NCI-H2029 (cell line): ENCODE measurements at places on chromosomes 5 and 9.

DNA sequence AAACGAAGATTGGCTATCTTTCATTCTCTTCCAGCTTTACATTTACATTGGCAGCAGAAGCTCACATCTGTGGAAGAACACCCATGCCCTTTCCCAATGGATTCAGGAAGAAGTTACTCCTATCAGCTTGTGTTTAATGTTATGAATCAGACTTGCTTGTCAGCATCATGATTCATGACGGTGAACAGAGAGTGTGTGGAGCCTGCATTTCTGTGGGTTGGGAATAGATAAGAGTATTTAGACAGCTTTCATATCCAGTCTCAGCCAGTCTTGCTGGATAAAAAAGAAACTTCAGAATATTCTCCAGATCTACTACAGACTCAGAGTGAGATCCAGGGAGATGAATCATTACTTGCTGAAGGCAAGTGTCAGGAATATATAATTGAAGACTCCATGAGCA is 812.9 kb upstream of the ZNF608 start:
- DNase-seq = no peak

- DNase-seq = no peak
Measured at GRCh38 chr5:107831612-107832395, 161.1 kb upstream of the EFNA5 start.

GRCh38 chr9:94915476-94916450 is 189.3 kb downstream of the AOPEP start:
- no peak for DNase-seq

GRCh38 chr5:54571462-54571861 is 53.9 kb downstream of the SNX18 start:
- no peak for DNase-seq

DNA sequence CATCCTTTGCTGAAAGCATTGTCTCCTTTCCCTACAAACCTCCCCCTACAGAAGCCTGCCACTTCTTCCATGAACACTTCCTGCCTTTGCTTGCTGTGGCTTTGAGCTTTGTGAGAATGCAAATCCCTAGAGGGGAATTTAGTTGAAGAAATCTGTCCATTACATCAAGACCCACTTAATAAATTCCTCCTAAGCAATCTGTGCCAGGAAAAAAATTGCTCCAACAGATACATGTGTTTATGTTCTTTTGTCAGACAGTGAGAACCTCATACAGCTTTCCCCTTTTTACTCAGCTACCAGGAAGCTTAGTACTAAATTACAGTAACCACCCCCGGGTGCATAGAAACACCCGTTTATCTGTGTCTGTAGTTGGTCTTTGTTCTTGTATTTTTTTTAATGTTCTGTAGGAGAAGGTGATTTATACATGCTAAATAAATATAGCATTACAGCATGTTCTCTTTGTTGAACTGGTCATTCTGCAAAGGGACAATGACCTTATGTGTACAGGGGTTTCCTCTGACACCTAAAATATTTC is 43.9 kb downstream of the SH3TC2 start:
- DNase-seq = no peak

DNA sequence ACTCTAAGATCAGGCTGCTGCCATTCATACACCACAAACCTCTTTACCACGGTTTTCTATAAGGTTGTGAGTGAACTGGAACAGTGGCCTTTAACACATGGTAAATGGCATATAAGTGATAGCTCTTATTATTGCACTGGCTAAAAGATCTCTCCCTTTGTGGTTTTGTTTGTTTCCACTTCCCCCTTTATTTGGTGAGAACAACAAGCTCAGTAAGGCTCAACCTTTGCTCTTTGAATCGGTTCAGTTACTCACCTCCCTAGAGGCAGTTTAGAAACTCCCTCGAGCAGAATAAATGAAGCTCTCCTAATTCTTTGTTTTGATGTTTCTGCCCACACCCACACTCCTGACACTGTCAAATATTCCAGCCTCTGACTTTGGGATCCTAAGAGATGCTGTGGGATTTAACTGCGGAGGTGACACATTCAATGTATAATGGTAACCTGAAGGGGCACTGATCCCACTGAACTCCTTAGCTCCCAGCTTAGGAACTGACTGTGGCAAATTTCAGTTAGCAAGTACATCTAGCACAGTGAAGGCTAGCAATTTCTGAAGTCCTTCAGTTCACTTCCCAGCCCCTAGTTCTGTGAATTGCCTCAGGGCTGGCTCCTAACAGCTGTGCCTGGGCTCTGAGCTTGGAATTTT is 22.5 kb upstream of the RAD23B start:
- DNase-seq = no peak
